Heart right ventricle (tissue), 16 donors: ENCODE measurements at places on chromosomes 2 and 18. TPM values are rescaled to one million over a fixed set of nuclear protein-coding genes. Genes with fewer than 3 reads are reported as not detected.

- no peak for DNase-seq
Measured at GRCh38 chr2:148742373-148742772, 97.8 kb downstream of the EPC2 start.

DNA sequence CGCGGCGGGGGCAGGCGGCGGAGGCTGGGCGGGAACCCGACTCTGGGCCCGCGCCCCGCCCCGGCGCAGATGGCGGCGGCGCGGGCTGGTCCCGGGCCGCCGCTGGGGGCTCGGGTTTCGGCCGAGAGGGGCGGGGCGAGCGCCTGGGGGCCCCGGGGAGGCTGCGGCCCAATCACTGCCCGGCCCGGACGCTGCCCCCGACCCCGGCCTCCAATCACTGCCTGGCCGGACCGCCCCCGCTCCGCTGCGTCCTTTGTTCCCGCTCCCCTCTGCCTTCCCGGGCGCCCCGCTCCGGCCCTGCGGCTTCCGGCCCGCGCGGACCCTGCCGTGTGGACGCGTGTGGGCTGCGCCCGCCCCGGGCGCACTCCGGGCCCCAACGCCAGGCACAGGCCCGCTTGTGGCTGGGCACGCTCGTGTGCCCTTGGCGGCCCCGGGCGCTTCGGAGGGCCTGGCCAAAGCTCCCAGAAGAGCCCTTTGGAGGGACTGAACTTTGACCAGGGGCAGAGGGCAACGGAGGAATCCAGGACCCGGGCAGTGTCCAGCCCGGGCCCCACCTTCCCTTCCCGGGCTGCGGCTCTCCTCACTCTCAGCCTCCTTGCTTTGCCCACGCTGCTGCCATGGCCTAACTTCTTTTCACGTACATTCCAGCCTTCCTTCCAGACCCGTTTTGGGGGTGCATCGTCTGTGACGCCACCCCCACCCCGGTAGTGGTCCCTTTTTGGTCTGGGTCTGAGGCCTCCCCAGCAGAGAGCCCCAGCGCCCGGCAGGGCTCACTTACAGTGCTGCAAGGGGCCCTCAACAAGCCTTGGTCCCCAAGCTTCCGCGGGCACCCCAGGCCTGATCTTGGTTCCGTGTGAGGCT lies 27.1 kb upstream of the PTMA start:
- DNase-seq = peak; percentile 91

- DNase-seq = no peak
Measured at GRCh38 chr2:139045524-139045923, 265.3 kb upstream of the NXPH2 start.

DNA sequence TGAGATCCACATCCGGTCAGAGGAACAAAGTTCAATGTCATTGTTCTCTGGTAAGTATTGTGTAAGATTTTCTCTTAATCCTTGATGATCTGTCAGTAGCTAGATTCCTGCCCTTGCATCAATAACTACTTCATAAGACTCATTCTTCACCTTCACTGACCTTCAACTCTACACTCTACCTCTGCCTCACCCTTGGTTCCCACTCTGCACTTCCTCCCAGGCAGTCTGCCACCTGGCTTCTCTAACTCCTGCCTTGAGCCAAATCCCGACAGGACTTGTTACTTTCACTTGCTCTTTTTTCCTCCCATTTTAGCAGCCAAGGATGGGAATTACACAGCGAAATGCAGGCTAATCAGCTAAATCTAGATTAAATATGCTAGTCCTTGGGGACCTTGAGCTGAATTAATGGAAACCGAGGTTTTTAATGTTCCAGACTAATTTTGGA lies 190.7 kb downstream of the DLGAP1 start:
- no peak for DNase-seq

- no peak for DNase-seq
Measured at GRCh38 chr2:30106543-30106942, 40.3 kb upstream of the YPEL5 start.

GRCh38 chr2:43541165-43541564 lies 54.7 kb downstream of the THADA start:
- no peak for DNase-seq

GRCh38 chr2:126797622-126798275 lies 100.9 kb upstream of the TEX51 start:
- DNase-seq = no peak

- DNase-seq = no peak
Measured at GRCh38 chr2:60515721-60516226, 37.7 kb downstream of the BCL11A start.

- DNase-seq = no peak
Measured at GRCh38 chr2:240045098-240045497, 8.2 kb downstream of the OR6B3 start.

DNA sequence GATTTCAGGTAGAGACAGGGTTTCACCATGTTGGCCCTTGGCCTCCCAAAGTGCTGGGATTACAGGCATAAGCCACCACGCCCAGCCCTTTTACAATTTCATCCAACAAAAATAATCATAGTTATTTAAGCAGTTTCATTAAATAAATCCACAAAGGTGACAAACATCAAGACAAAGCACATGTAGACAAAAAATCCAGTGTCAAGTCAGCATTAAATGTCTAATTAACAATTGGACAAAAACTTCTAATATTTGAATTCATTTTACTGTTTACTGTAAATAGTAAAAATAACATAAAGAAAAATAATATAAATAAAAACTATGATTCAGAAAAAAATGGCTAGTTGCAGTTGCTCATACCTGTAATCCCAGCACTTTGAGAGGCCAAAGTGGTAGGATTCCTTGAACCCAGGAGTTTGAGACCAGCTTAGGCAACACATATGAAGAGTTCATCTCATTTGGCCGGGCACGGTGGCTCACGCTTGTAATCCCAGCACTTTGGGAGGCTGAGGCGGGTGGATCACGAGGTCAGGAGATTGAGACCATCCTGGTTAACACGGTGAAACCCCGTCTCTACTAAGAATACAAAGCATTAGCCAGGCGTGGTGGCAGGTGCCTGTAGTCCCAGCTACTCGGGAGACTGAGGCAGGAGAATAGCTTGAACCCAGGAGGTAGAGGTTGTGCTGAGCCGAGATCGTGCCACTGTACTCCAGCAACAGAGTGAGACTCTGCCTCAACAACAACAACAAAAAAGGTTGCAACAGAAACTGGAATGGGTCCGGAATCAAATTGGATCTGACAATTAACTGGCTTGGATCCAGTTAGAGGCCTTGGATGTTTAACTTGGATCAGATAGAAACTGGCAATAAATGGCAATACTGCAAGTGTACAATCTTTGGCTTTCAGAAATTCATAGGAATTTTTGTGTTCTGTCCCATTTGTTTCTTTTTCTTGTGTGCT lies 56.9 kb upstream of the MAT2A start:
- no peak for DNase-seq

DNA sequence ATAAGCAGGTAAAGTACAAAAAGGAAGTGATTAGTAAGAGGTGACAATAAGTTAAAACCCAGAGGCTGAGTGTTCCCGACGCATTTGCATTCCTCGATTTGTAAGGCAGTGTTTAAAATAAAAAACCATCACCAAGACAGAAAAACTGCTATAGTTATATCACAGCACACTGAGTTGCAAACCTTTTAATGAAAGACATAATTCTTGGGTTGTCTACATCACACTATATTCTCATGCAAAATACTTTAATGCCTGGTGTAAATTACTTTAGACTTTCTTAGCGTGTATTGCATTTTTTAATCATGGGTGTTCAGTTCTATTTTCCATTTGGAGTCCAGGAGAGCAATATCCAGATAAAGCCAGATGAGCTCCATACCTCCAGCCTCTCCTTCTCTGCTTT lies 458.5 kb downstream of the MTX2 start:
- DNase-seq = no peak

GRCh38 chr18:9897129-9897528 lies 11.4 kb downstream of the TXNDC2 start:
- no peak for DNase-seq

- no peak for DNase-seq
Measured at GRCh38 chr2:239690651-239691631, 290.1 kb upstream of the HDAC4 start.

GRCh38 chr2:105646774-105647076 lies 98.0 kb upstream of the NCK2 start:
- no peak for DNase-seq

- peak; percentile 14 for DNase-seq
Measured at GRCh38 chr18:35029103-35029502, 12.1 kb upstream of the MAPRE2 start.

GRCh38 chr2:24539258-24539657 lies 48.2 kb downstream of the NCOA1 start:
- DNase-seq = no peak

GRCh38 chr2:75310876-75311275 lies 111.6 kb upstream of the TACR1 start:
- no peak for DNase-seq

GRCh38 chr2:36356990-36357846 lies 1.6 kb downstream of the CRIM1 start:
- peak; percentile 38 for DNase-seq

DNA sequence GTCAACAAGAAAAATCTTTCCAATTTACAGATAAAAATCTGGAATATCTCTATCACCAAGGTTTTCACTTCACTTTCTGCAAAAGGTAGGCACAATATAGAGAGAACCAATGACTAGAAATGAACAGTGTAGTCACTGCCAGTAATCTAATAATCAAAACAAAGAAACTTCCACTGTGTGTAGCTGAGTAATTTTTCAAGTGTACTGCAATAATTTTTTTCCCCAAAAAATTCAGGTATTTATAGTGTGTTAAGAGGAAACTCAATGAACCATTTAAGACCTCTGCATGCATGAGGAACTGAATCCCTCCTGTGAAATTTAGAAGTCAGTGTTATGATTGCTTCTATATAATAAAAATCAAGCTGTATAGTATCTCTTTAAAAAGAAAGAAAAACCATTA lies 121.8 kb downstream of the MEMO1 start:
- no peak for DNase-seq

GRCh38 chr2:100900156-100900795 lies 80.3 kb downstream of the NPAS2 start:
- no peak for DNase-seq

DNA sequence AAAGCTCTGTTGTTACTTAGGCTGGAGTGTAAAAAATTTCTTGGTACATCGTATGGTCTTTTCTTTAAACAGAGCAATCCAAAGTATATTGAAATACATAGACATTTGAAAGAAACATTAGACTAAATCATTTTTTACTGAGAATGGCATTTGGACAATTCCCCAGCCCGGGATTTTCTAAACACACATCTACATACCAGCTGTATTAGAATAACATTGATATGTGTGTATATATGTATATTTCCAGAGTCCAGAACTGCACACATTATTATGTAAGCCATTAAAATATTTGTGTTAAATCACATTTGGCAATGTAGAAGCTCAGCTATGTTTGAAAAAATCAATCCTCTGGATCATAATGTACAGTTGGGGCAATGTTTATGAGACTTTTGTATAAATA lies 1853.6 kb upstream of the LRRTM1 start:
- no peak for DNase-seq

DNA sequence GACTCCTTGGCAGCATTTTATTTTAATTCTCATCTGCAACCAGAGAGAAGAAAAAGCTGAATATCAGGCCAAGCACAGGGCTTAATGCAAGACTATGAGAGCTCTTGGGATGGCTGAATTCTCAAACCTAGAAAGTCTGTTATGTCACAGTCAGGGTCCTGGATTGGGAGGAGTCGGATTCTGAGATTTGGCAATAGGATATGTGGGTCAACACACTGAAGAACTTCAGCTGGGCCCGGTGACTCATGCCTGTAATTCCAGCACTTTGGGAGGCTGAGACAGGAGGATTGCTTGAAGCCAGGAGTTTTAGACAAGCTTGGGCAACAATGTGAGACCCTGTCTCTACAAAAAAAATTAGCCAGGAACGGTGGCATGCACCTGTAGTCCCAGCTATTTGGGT lies 102.4 kb downstream of the COL3A1 start:
- DNase-seq = no peak

DNA sequence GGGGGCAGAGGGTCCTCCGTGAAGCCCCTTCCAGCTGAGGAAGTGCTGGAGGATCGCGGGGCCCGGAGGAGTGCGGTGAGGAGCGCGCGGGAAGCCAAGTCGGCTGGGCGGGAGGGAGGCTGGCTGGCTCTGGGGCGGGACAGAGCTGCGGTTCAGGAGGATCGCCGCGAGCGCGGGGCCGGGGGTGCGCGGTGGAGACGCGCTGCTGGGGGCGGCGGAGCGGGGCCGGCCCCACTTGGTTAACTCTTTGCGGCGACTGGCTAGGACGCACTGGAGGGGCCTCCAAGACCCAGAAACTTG lies 464 bp downstream of the CYBRD1 start:
- peak; percentile 50 for DNase-seq

DNA sequence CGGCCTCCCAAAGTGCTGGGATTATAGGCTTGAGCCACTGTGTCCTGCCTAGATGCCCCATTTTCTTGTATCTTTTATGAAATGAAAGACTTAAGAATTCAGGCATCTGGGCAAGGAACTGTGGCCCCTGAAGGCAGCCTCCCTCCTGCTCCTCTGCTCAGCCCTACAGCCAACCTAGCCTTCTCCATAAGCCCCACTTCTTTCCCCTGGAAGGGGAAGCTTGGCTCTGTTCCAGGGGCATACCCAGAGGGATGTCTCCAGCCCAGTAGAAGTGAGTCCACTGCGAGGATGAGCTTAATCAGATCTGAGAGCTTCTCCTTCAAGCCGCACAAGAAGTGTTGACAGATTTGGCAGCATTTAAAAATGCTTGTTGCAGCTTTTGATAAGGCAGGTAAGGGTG lies 39.7 kb downstream of the RHOB start:
- no peak for DNase-seq

- DNase-seq = no peak
Measured at GRCh38 chr2:40357667-40358066, 94.2 kb downstream of the SLC8A1 start.

DNA sequence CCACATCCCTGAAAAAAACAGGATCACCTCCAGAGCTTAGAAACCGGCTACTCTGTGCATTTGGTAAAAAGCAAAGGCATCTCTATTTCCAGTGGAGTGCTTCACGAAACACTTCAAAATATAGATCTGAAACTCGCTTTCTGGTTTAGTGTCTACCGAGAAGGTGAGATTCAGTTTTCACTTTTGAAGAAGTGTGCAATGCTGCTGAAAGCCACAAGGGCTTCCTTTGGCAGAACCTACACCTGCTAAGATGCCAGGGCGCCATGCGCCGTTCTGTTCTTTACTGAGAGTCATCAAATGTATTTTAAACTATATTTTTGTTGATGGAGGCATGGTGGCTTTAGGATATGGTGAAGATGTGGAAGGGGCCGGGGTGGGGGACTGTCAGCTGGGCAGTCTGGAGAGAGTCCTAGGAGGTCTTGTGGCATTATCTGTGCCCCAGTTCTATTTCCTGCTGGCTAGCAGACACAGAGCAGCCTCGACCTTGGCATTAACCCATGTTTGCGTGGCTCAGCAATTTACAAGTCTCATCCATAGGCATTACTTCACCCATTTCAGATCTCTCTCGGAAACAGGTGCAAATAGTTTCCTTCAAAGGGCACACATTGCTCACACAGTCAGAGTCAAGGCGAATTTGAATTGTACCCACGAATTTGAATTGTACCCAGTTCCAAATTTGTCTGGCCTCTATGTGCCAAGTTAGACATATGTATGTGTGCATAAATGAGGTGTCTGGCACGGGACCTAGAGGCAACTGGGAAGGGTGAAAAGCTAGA lies 46.7 kb upstream of the KCNF1 start:
- no peak for DNase-seq

- DNase-seq = no peak
Measured at GRCh38 chr2:191670787-191671186, 7.1 kb upstream of the NABP1 start.

GRCh38 chr2:226117510-226118065 lies 682.0 kb downstream of the IRS1 start:
- DNase-seq = no peak

GAL3ST2 gene
- polyA plus RNA-seq = not detected

ASPRV1 gene
- 1.5 TPM for polyA plus RNA-seq

ATP8B1 gene
- polyA plus RNA-seq = 3.7 TPM

TNFRSF11A gene
- 0.33 TPM for polyA plus RNA-seq

PARD6G gene
- 2.9 TPM for polyA plus RNA-seq

DSG3 gene
- polyA plus RNA-seq = not detected

RBMS1 gene
- polyA plus RNA-seq = 49.0 TPM

RNF152 gene
- polyA plus RNA-seq = 2.7 TPM

SERPINB10 gene
- polyA plus RNA-seq = not detected
